Retinal pigment epithelial cell (primary cell): ENCODE measurements at places on chromosomes 7 and 10.

- no peak for DNase-seq
These were observed 15.1 kb upstream of the ZNF273 start for GRCh38 chr7:64887756-64888508.

- DNase-seq = no peak
These were observed 1.8 kb upstream of the PFKFB3 start for GRCh38 chr10:6200734-6201515.

DNA sequence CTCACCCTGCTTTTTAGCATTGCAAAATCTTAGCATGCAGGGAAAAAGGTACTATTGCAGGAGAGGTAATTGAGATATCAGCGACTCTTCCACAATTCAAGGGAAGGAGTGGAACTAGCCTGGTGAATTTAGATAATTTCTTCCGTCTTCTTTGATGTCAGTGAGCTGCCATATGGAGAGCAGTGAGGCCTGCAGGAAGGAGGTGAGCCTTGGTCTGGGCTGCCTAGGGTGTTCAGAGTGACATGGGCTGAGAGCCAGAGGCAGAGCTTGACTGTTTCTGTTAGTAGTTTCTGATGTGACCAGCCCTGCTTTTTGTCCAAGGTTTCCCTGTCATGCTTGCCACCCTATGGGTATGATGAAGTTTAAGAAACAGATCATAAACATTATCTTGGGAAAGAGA lies 28.6 kb downstream of the KAT6B start:
- DNase-seq = no peak

DNA sequence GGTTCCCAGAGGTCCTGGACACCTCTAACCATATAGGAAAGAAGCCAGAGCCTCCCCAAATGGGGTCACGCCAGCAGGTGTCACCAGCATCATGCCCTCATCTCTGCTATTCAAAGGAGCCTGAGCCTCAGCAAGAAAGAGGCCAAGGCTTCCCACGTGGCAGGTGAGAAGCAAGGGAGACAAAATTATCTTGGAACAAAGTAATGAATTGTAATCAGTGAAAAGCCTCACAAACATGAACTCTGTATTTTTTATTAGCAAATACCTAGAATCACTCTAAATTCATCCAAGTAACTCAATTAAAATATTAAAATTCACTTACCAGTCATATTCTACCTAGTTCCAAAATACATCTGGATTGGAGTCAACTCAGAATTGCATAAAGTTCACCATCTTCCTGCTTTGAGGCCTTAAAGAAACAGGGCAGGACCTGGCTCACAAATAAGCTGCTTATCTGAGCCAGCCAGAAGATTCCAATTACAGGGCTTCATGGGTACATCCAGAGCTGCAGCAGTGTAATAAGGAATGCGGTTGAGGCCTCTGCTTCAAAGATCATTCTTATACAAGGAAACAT lies 68.7 kb downstream of the SGMS1 start:
- DNase-seq = peak; percentile 73

DNA sequence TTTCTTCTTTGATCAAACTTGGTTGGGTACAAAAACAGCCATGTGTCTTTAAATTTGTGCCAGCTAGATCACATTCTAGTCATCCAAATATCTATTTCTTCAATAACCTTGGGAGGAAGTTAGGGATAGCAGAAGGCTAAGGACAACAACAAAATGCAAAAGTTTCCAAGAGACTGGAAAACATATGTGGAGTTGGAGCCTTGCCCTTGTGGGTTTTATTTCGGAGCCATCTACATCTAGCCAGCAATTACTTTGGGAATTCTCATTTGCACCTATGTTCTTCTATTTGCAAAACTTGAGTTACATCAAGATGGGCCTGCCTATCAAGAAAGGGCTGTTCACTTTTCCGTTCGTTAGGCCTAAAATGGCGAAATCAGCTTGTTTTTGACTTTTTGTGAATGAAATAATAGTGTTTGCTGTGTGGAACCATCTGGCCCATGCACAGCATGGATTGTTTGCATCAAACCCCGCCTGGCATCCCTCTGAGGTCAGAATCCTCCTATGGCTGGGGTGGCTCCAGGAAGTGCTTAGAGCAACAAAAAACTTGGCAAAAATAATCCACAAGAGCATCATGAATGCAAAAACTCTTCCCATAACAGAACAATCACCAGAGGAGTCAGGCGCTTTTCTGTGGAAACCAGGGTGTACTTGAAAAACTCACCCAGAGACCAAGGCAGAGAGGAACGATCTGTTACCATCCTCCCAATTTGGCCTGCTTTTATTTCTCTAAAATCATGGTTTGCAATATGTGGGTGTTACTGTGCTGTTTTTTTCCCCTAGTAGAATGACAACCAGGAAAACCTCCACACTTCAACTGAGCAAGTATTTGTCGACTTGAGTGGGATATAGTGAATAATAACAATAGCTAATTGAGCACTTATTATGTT lies 36.2 kb upstream of the XPNPEP1 start:
- DNase-seq = no peak

DNA sequence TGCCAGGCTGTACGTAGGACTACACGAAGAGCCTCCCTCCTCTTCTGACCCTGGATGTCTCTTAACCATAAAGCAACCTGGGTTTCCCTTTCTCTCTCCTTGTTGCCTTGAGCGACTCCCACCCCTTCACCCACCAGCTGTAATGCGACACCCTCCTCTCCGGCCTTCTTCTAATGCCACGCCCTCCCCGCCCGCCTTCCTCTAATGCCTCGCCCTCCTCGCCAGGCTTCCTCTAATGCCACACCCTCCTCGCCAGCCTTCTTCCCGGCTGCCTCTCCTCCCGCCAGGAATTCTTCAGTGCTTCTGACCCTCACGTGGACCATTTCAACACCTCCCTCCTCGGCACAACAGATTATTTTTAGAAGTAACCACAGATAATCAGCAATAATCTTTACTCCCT lies 348.5 kb upstream of the SHH start:
- no peak for DNase-seq

DNA sequence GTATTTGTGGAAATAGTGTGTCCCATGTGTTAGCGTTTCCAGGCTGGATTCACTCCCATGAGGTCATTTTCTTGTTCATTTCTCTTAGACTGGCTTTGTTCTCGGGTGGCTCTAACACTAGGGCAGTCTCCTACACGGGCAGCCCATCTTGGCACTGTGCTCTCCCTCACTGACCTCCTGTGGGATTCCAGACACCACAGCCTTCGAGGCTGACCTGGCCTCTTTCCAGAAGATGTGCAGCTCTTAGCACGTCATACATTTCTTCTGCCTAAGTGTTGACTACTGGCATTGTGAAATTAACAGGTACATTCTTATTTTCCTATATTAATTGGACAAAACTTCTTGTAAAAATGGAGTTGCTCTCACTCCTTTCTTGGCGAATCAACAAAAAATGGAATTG lies 72.8 kb downstream of the INSYN2A start:
- no peak for DNase-seq

DNA sequence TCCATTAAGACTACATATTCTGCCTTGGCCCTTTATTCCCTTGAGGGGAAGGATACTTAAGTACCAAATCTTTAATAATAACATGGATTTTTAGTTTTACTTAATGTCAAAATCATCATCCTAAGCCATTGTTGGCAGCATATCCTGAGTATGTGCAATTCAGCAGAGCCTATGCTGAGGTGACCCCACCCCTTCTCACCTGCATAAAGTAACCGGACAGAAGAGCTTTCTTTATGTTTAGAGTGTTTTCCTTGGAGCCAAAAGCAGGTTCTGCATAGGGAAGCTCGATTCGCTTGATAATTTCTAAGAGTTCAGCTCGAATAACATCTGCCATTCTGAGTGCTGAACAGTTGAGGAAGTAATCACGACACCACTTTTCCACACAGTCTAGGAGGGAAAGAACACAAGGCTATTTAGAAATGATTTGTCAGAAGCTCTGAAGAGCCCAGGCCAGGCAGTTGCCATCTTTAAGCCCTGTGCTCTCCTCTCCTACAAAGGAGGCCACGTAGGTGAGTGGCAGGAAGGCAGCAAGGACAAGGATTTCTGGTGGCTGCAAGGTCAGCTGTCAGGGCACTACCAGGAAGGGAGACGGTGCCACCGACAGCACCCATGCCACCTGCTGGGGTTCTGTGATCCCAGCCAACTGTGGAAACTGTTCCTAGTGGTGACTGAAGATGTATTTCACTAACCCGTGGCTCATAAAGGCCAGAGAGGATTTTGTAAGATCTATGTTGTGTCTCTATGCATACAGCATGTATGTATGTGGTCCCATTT lies 15.6 kb downstream of the BCCIP start:
- DNase-seq = no peak

- no peak for DNase-seq
These were observed 531 bp upstream of the INTS15 start for GRCh38 chr7:6589151-6589828.

- peak; percentile 77 for DNase-seq
These were observed 51.3 kb upstream of the TCF7L2 start for GRCh38 chr10:112898540-112899390.

DNA sequence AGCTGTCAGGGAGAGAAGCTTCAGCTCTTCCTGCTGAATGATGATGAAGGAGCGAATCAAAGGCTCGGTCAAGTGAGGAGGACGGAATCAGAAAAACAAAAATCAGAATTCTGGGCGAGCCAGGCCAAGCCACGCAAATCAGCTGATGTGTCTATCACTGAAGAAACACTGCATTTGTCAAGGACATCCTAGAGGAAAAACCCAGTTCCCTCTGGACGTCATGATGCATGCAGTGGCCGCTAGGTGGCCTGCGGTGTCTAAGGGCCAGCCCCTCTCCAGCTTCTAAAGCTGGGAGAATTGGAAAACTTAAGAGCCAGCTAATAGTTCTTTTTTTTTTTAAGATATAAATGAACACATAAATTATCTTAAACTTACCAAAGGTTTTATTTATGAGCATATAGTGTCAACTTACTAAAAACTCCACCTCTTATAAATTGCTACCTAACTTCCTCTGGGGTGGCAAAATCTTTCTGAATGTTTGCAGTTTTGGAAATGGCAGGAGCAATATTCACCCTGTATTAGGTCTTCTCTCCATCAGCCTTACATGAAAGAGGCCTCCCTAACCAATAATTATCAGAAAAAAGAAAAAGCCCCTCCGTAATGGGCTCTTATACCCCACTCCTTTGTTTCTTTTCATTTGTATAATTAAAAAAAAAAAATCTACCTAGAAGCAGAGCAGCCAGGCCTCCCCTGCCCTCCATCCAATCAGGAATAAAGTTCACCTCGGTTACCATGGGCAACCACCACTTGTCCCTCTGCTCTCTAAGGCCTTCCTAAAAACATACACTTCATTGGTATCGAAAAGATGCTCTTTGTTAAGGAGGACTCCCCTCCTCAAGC lies 186.8 kb downstream of the USP6NL start:
- DNase-seq = peak; percentile 16

- no peak for DNase-seq
These were observed 232 bp upstream of the GRID1 start for GRCh38 chr10:86366902-86367151.

DNA sequence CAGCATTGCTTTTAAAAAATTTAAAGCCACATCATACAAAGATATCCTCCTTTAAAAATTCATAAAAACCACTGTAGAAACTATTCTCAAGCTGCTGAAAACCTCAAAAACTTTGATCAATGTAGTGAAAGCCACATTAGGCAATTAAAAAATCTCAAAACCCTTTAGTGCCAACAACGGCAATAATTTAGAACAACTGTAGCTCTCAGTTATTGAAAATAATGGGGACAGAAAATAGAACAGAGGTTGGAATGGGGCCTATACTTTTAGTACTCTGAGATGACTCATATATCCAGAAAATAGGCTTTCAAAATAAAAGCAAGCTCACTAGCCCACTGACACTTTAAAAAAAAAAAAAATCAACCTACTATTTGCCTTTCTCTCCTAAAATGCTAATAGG lies 87.5 kb downstream of the GSAP start:
- no peak for DNase-seq

- DNase-seq = peak; percentile 99
These were observed 14.5 kb downstream of the LIMK1 start for GRCh38 chr7:74097937-74098614.

DNA sequence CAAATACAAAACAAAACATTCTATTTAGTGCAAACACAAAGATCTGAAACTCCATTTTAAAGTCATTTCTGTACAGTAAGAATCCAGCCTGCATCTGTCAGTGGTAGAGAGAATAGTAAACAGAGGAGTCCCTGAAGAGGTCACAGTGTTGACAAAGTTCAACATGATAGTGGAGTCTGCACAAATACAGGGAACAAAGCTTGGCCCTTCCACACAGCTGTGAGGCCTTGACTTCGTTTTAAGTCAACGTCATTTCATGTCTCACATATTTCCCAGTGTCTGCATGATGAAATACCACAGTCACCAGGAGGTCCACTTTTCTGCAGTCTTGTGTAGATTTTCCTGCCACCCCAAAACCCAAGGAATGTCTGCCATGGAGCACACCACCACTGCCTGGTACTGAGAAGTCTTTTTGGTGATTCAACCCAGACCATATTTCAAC lies 33.0 kb downstream of the CYP26A1 start:
- no peak for DNase-seq

DNA sequence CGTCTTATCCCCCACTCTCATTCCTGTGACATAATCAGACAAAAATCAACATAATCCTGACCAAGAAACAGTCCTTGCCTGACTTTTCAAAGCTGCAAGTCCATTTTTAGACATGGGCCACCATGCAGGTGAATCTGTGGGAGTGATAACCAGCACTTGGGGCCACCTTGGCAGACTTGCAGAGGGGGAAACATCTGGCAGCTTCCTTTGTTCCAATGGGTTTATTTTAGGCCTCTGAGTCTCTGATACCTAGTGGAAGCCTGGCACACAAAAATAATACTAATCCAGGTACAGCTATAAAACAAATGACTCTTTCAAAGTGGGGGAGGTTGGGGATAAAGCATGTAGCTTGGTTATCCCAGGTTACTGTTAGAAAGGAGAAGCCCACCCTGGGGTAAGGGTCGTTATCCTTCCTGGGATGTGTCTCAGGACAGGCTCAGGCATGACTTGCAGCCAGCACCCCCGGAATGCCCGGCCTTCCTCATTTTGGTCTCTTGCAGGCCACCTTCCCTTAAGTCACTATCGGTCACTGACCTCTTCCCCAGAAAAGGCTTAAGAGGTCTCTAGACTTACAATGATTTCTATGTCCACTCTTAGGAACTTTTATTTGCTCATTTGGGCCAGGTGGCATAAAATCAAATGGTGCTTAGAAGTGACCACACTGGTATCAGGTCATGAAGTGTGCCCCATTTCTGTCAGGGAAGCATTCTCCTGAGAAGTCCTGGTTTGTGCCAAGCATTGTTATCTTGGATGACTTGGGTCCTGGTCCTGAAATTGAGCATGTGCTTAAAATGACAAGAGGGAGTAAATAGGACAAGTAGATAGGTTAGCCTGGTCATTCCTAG lies 37.6 kb downstream of the EEPD1 start:
- DNase-seq = no peak
